ENCODE measurements at places on chromosomes 6 and 20.

DNA sequence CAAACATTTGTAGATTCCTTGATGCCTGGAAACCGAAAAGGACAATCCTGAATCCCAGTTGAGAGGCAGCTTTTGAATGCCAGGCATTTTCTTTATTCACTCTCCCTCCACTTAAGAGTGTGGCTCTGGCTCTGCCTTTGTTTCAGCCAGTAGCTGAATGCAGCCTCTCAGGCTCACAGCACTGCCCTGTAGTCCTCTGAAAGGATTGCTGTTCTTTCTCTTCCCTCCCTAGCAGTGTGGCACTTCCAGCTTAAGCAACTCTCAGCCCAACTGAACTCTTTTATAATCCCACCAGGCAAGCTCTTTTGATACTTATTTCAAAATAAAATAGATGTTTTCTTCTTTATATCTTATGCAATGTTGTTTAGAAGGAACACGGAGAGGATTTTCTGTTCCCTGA lies 415.6 kb downstream of the GJA1 start:
- no peak for DNase-seq

GRCh38 chr6:166957087-166957804 lies 896 bp upstream of the RNASET2 start:
- peak; percentile 52 for DNase-seq

DNA sequence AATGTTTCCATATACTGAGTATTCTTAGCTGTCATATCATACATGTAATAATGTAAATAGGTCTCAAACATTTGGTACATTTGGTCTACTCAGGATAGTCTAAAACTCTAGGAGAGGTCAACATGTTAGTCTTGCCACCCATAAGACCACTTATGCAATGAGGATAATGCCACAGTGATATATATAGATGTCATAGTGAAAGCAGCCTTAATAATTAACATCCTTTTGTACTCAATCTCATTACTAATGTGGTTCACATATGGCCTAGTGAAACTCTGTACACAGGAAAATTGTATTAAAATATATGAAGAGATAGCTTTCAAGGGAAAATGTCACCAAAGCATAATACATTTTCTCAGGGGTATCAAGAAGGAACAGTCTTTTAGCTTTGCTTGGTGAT lies 577.9 kb downstream of the TFAP2B start:
- no peak for DNase-seq

DNA sequence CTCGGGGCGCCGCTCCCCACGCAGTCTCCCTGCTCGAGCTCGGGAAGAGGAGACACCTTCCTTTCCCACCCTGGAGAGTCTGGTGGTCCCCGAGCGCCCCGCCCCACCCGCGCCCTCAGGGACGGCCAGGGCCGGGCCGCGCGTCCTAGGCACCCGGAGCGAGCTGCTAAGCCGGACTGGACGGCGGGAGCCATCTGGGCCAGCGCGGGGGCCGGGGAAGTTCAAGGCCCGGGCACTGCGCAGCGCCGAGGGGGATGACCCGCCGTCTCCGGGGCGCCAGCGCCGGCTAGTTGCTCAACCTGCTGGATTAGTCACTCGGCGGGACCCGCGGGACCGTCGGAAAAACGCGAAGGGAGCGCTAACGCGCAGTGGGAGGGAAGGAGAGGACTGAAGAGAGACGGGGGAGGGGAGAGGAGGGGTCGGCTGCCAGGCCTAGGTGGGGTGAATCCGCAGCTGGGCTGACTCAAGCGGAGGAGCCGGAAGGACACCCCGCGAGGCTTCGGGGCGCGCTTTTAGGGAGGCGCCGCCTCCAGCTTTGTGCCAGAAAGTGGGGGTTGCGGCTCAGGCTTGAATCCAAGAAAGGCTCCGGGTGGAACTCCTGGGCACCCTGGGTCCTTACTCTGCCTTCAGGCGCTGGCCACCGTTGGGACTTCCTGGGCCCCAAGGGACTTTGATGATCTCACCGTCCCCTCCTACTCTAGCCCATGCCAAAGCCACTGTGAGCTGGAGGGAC lies 75.7 kb upstream of the FOXP4 start:
- DNase-seq: no peak

- DNase-seq: no peak
Observed at GRCh38 chr6:92550501-92550900, 868.9 kb downstream of the EPHA7 start.

DNA sequence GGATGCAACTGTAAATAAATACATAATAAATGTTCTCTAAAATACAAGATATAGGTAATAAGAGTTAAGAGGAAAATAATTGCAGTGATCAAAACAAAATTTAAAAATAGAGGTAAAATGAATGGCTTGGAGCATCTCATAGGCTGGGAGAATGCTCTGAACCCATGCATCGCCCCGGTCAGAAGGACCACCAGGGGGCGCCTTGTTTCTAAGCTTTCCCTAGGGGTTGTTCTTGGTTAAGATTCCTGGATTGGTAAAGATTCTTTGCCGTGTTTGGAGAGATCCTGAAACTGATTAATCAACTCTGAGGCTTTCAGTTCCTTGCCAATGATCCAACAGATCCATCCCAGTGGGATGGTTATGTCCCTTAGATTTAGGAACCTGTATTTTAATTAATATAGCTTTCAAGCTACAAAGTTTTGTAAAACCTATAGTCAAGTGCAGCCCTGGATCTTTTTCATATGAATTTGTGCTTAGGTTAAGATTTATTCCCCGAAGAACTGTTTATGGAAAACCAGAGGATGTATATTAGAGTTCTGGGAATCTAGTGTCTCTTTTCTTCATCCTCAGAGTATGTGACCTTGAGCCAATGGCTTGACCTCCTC lies 45.3 kb upstream of the PRELID3B start:
- peak; percentile 88 for DNase-seq

DNA sequence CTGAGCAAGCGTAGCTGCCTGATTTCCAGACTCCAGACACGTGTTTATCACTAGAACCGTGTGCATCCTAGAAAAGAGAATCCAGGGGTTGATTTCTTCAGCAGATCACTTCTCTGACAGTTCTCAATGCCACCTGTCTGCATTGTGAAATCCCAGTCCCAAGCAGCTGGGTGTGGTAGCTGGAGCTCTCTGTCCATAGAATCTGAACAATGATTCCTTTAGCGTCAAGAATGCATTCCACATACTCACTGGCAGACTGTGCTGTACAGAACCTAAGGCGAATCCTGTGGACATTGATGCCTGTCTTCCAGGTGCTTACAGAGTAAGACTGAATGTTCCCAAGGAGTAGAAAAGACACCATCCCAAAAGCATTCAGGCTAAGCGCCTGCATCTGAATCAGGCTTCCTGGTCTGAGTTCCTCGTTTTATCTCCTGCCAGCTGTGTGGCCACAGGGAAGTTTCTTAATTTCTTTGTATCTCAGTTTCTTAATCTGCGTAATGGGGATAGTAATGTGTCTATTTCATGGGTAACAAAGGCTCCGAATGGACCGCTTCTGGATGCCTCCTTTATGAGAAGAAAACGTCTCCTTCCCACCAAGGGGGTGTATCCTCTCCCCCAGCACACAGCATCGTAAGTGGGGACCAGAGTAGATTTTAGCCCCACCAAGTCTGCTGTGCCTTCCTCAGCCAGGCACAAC lies 10.4 kb upstream of the TRAF3IP2 start:
- DNase-seq: no peak

DNA sequence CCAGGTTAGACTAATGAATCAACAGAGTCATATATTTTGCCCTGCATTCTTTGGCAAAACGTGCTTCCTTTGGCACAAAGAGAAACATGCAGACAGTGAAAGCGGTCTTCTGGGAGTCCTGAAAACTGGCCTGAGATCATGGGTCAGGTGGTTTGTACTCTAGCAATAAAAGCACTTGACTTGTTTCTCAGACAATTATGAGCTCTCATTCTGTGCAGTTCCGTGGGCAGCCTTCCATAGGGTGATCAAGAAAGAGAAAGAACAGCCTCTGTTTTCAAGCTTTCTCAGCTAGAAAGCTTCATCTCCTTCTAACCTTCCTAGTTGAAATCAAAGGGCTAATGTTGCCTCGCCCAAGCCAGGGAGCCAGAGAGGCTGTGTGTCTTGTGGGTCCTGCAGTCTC lies 62.7 kb upstream of the ISM1 start:
- no peak for DNase-seq

DNA sequence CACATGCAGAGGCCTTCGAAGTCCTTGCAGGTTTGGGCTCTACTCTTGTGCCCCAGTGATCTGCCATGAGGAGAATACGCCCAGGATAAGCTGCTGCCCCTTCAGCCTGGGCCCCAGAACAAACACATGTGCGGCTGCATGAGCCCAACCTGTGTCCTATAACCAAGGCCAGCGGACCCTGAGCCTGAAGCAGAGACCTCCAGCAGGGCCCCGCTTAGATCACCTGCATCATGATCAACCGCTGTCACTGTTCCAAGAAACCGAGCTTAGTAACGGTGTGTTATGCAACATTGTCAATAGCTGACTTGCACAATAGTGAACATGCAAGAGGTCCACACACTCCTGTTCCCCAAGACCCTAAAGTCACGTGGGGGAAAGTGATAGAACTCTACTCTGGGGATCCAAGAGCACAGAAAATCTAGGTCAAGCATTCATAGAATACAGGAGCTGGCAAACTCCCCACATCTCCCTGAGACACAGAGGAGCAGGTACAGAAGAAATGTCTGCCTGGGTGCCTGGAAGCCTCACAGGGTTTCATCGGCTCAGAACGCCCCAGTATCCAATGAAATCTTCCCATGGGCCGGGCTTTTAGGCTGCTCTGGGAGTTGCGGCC lies 136.2 kb downstream of the BMP7 start:
- DNase-seq: no peak

DNA sequence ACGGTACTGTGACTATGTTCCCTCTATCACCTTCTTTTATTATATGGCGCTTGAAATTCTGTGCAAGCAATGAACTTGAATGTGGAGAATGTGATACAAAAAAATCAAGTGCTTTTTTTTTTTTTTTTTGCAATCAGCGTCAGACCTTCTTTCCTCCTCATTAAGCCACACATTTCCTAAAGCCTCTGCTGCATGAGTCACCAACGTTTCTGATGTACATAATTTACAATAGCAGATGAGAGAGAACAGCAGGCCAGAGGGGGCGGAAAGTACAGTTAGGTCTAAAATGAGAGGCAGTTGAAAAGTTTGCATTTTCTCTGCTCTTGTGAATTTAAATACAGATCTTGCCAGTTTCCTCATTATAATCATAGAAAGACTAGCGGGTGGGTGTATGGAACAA lies 114.6 kb upstream of the RIPOR2 start:
- peak; percentile 72 for DNase-seq

DNA sequence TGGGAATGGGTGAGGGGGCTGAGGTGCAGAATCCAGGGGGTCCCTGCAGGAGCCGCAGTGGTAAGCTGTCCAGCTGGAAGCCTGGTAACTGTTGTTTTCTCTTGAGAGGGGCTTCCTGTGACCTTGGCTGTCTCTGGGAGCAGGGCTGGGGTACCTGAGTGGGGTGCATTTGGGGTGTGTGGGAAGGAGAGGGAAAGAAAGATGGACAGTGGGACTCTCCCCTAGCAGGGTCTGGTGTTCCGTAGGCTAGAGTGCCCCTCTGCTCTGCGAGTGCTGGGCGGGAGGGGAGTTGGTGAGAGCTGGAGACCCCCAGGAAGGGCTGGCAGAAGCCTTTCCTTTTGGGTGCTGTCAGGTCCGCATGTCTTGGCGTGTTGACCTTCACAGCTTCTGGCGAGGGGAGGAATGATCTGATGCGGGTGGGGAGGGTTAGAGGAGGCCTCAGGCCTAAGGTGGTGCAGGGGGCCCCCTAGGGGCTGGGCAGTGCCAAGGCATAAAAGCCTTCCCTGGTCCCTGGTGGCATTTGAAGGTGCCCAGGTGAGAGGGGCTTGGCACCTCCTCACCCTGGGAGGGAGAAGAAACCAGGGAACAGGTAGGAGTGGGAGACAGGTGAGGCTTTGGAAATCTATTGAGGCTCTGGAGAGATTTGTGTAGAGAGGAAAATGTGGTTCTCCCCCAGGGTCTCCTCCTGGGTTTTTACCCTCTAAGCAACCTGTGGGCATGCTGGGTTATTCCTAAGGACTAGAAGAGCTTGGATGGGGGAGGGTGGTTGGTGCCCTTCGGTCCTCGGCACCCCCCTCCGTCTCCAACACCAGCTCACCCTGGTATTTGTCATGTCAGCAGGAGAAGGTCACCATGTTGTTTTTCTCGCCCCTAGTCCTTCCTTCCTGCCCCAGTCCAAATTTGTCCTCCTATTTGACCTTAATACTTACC lies 3.3 kb downstream of the VEGFA start:
- peak; percentile 61 for DNase-seq

- DNase-seq: no peak
Observed at GRCh38 chr6:159695984-159696383, 2.9 kb upstream of the SOD2 start.

DNA sequence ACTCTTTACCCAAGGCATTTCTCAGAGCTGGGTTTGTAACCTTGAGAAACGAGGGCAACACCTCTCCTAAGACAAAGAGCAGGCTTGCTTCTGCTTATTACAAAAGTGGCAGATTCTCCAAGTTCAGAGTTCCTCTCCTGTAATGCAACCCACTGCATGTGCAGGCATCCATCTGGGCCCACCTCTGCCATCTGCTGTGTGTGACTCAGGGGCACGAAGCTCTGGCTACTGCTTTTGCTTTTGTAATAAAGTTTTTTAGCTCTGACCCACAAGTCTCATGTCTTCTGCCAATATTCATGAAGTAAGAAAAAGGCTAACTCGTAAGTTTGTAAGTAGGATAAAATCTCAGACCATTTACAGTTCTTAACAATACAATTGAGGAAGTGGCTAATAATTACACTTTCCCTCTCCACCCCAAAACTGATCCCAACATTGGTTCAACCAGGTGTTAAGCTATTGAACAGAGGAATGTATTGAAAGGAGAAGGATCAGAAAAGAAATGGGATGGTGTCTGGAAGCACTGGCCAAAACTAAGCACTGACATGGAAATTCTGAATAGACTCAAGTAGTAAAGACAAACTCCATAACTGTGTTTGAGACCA lies 51.7 kb upstream of the SMLR1 start:
- DNase-seq: no peak

DNA sequence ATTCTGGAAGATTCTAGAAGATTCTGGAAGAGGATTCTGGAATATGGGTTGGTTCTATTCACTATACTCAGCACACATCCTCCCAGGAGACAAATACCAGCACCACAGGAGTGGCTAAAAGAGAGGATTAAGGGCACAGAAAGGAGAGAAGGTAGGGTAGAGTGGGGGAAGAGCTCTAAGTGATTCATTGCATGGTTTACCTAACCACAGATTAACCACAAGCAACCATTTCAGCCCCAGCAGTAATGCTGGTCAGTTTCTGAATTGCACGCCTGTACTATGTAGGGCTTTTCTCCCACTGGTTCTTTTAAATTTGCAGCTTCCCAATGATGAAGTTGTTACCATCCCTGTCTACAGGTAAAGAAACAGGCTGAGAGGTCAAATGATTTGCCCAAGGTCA lies 192.7 kb upstream of the PMEPA1 start:
- no peak for DNase-seq

- no peak for DNase-seq
Observed at GRCh38 chr6:166341464-166341863, 881 bp downstream of the SFT2D1 start.

DNA sequence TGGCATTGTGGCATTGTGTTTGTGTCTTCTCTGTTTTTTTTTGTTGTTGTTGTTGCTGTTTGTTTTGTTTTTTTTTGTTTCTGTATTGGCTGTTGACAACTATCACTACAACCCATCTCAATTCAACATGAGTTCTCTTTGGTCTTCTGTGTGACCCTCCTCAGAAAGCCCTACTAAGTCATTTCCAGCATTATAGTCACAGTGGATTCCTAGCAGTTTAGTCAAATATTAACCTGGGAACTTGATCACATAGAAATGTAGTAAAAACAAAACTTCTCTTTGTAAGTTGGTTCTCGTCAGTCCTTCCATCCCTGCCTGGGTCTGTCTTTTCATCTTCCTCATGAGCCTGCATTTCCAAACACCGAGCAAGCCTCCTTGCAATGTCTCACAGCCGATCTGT lies 16.8 kb downstream of the SLC17A2 start:
- no peak for DNase-seq

- no peak for DNase-seq
Observed at GRCh38 chr6:112946051-112946450, 598.9 kb downstream of the RFPL4B start.
